ENCODE measurements at places on chromosomes 2 and 18.

GRCh38 chr2:151198645-151199044 is 63.0 kb downstream of the RBM43 start:
- DNase-seq = no peak

- peak; percentile 33 for DNase-seq
These were observed 13.9 kb upstream of the ATP6V1B1 start for GRCh38 chr2:70921839-70922234.

DNA sequence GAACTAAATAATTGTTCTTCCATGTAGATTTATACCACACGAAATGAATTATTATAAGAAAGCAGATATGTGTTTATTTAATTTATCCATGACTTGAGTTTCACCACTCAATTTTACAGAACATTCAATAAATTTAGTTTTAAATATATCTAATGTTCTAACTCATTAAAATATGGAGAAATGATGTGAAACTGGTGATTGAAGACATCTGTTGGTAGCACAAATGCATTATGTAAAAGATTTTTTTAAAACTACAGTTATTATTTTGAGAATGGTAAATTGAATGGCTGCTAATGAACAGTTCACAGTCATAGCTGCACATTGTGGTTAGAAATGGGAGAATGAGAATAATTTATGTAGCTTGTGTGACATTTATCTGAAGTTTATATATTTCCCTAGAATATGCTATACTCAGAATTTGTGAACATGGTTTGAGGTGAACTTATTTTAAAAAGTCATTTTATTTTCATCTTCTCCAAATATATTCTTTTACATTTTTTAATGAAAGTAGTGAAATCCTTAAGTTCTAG is 203.5 kb downstream of the DPP4 start:
- no peak for DNase-seq

GRCh38 chr18:43563780-43564179 is 286.5 kb upstream of the SYT4 start:
- peak; percentile 66 for DNase-seq

DNA sequence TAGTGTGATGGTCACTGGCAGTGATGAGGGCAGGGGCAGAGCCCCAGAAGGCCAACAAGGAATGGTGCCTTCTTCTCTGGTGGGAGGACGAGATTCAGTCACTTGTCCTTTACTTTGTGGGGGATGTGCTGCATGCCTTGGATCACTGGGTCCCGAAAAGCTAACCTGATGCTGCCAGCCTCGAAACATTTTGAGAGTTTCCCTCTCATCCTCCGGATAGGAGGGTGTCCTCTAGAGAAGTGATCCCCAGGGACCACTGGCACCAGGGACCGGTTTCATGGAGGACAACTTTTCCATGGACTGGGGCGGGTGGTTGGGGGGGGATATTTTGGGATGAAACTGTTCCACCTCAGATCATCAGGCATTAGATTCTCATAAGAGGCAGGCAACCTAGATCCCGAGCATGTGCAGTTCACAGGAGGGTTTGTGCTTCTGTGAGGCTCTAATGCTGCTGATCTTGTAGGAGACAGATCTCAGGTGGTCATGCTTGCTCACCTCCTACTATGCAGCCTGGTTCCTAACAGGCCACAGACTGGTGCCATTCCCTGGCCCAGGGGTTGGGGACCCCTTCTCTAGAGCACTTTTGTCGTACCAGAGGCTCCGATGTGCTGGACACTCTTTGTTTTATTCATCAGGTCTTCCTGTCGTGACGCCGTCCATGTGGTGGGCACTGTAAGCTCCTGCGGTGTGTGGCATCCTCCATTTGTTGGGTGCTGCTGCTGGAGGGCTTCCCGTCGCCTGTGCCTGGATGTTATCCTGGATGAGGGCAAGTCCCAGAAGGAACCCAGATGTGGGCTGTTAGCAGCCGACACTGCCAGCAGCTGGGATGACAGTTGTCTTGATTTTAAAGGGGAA is 68.5 kb upstream of the HDAC4 start:
- DNase-seq = no peak

- DNase-seq = no peak
These were observed 19.5 kb upstream of the AGXT start for GRCh38 chr2:240848900-240849680.

GRCh38 chr2:47208852-47209606 is 53.9 kb upstream of the STPG4 start:
- DNase-seq = no peak

- DNase-seq = no peak
These were observed 209.6 kb downstream of the STK39 start for GRCh38 chr2:168037778-168038177.

DNA sequence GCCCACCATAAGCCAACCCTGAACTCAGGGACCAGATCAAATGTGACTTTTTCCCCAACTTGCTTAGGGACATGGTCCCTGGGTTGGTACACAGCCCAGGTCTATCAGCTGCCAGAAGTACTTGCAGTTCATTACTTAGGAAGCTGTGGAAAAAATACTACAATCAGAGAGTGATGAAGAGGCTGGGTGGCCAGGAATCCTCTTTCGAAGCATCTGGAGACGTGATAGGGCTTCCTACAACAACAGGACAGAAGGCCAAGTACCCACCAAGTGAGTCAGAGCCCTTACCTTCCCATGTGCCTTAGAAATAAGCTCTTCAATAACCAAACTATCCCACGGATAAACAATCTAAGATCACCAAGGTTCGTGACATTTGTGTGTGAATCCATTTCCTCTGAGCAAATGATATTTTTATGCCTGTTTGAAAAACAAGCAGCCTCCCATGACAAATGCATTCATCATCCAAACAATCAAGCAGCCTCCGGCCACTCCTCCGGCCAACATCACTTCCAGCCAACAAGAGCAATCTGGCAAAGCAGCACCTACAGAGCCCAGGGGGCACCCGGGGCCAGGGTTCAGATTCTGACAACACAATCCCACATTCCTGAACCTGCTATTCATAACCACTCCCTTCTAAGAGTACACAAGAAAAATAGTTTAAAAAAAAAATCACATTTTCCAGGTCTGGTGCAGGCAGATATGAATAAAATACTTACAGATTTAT is 26.4 kb downstream of the TBC1D8 start:
- peak; percentile 96 for DNase-seq

GRCh38 chr18:64365106-64365505 is 216.2 kb upstream of the LINC00305 start:
- DNase-seq = no peak

DNA sequence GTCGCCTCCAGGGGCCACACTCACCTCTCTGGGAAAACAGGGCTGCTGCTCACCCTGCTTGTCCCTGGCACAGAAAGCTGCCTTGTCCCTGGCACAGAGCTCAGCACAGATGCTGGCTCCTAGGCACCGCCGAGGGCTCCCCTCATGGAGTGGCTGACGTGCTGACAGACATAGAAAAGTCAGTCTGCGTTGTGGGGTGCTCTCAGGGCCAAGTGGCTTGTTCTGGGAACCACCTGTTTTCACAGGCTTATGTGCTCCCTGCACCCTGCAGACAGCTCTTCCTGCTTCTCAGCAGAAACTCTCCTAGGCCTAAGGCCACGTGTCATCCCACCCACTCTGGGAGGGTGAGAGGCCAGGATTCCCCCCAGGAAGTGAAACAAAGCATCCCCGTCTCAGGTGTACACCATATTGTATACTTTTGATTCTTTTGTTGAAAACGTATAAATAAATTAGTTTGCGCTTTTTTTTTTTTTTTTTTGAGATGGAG is 84.7 kb upstream of the TMEM200C start:
- DNase-seq = no peak

DNA sequence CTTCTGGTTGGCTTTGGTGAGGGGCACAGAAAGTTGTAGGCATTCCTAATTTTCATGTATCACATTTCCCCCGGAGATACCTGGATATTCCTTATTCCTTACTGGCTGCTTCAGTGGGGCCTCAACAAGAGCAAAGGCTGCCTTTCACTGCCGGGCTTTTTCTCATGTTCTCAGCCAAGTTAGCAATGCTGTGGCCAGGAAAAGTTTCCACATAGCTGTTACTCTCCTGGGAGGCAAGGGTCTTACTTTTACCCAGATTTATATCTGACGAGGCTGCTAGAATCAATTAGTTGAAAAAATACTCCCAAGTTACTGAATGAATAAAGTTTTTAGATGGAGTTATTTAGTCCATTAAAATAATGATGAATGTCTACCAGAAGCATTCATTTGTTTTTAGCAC is 230.5 kb downstream of the ZNF407 start:
- DNase-seq = no peak

DNA sequence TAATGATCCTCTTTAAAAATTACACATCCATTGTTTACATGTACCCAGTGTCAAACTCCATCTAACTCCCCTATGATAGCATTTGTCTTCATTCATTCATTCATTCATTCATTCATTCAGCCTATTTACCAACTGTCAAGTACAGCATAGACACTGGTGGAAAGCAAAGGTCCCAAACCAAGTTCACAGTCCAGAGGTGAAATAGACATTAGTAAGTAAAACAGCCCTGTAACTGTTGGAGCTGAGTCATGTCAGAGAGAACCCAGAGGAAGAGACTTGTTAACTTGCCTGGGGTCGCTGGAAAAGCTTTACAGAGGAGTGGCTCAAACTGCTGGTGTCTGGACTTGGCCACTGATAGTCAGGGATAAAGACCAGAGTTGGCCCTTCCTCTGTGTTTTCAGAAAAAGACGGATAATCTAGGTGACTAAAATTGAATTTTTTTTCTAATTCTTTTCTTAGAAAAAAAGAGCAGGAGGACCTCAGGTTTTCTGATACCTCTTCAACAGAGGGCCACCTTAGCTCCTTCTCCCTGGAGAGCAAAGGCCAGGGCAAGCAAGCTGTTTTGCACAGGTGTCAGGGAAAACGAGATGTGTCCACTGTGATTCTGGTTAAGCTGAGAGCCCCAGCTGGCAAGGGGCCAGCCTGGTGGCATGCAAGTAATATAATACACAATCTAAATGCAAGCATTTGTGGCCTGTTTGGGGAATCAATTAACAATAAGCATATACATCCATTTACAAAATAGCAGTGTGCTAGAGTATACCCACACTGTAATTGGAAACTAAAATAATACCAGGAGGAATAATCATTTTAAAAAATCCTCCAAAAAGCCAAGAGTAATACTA is 96.7 kb upstream of the SLC14A2 start:
- DNase-seq = no peak

GRCh38 chr2:33497221-33497650 is 20.8 kb downstream of the RASGRP3 start:
- DNase-seq = no peak

GRCh38 chr2:58899692-58900091 is 658.6 kb upstream of the FANCL start:
- no peak for DNase-seq

- DNase-seq = no peak
These were observed 24.4 kb upstream of the ITGB6 start for GRCh38 chr2:160224507-160224906.

- DNase-seq = no peak
These were observed 182.3 kb upstream of the ST6GAL2 start for GRCh38 chr2:107068069-107068916.

DNA sequence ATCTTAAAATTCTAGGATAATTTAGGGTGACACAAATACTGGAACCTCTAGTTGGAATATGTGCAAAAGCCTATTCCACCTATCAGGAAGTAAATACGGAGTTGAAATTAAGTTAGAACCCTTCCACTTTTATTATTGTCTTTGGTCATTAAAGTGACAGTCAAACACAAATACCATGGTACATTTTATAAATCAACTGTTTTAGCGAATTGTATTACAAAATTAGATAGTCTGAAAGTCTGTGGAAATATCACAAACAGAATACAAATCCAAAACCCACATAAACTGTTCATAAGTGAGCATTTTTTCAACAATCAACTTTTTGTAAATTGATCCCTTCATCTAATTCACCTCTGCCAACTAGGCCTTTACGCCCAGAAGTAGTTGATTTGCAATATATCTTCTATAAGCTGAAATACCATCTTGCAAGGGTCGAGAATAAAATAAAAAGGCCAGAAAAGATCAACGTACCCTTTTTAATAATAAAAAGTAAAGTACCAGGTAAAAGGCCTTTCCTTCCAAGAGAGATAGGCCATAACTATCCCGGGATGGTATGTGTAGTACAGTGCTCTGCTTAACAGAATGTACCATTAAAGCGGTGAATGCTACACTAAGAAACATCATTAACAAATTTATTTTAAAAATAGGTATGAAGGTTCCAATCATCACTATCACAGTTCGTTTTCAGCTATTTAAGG is 1.3 kb downstream of the USP34 start:
- peak; percentile 20 for DNase-seq

- no peak for DNase-seq
These were observed 19.9 kb upstream of the TMEM131 start for GRCh38 chr2:98015671-98016070.

DNA sequence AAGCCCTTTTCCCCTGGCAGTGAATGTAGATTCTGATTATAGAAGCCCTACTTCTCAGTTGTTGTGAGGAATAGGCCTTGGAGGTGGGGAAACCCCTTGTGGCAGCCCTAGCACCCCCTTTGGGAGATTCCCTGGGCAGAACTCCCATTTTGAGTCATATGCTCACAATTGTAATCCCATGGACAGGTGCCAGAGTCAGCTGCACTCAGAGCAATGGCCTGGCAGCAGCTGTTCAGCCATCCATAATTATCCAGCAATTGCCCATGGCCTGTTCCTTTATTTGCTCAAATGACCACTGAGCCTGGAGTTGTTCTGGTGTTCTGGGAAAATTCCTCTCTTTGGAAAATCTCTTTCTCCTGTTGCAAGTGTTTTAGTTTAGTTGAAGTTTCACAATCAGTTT is 71.7 kb downstream of the PTRHD1 start:
- peak; percentile 95 for DNase-seq

DNA sequence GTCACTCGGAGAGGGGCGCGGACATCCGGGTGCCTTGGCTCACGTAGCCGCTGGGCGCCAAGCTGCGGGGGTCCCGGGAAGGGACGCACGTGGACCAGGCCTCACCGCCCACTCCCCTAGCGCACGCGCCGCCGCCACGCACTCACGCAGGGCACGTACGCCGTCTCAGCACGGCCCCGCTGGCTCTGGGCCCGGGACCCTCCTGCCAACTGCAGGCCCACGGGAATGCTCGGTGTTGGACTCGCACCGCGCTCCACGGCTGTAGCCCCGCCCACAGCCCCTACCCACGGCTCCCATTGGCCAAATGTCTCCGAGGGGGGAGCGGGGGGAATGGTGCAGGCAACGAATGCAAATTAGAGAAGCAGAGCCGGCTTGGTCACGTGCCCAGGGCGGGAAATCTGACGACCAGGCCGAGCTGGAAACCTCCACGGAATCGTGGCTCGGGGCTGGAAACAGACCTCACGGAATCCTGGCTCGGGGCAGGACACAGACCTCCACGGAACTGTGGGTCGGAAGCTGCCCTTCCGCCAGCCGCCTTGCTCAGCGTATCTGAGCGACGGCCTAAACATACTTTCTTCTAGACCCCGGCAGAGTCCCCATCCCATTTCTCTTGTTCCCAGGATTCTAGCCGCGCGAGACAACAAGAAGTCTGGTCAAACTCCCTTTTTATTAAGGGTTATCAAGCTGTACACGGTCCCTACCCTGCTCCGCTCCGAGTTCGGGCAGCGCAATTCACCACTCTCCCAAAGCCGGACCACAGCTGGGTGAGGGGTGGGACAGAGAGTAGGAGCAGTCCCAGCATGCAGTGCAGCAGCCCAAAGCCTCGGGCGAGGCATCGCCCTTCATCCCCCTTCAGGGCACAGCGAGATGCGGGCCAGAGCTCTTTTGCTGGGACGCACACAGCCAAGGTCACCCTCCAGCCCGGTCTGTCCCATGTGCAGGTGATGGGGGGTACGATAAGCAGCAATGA is at the start of gene ABCB6:
TSS of gene ABCB6 (minus strand) at position 227 of the 970 bp plus-strand sequence. CDS start 285 bp downstream, outside the sequence.
- DNase-seq = peak; percentile 92

- DNase-seq = no peak
These were observed 787.2 kb downstream of the TDRD15 start for GRCh38 chr2:21910832-21911507.

- DNase-seq = peak; percentile 22
These were observed 151.8 kb downstream of the IRS1 start for GRCh38 chr2:226647621-226648518.

- no peak for DNase-seq
These were observed 83.8 kb upstream of the PPM1B start for GRCh38 chr2:44084850-44085249.
